ENCODE measurements at places on chromosomes 11 and 22.

DNA sequence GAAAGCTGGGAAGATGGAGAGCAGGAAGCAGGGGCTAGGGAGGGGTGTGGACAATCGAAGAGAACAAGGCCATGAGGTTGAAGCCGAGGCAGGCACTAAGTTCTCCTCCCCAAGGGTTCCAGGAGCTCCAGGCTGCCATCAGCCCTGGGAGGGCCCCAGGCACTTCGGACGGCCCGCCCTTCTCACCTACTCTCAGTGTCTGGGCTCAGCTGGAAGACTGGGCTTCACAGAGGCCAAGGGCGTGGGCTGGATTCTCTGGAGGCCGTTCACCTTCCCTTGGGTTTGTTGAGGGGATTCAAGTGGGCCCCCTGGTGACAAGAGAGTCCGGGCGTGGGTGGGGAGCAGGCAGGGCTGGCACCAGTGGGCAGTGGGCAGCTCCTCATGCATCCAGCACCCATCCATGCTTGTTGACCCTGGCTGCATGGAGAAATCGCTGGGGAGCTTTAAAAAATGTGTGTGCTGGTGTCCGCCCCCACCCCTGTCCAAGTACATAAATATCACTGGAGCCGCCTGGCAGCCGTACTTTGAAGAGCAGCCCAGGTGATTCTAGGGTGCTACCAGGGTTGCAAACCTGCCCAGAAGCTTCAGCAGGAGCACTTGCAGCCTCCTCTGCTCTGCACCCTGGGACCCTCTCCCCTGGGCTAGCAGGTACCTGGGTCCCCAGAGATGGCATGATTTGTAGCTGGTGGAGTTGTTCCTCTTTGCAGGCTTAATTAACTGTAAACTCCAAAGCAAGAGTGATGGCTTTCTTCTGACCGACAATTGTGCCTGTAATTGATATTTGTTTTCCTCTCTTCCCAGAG lies 74.3 kb downstream of the RTL6 start:
- DNase-seq: no peak

- no peak for DNase-seq
These were observed 4.6 kb upstream of the MRGPRG start for GRCh38 chr11:3222941-3223915.

DNA sequence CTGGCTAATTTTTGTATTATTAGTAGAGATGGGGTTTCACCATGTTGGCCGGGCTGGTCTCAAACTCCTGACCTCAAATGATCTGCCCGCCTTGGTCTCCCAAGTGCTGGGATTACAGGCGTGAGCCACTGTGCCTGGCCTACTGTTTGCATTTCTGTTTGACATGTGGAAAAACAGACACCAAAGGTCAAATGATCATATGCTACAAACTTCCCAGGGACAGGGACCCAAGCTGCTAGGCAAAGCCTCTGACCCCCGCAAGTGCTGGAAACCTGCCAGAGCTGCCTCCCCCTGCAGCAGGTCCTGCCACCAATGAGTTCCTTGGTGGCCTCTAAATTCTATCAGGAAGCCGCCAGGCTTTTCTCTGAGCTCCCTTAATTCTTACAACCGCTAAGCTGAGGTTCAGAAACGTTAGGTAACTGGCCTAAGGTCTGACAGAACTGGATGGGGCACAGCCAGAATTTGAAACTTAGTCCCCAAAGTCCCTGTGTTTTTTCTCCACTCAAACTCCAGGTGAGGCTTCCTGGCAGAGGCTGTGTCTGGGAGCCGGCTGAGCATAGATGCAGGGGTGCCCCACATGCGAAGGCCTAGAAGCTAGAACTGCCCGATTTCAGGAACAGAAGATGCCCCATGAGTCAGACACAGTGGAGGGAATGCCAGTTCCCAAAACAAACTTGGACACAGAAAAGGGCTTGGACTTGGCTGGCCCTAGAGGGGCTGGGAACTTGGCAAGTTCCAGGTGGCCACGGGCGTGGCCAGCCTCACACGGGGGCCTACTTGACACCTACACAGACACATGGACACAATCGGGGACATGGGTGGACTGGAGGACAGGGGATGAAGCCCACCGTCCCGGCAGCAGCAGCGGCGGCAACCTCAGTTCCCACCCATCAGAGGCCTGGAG lies 7.4 kb downstream of the CSNK1E start:
- DNase-seq: no peak

- DNase-seq: no peak
These were observed at the start of gene ARHGAP8 for GRCh38 chr22:44752285-44753188. TSS of gene ARHGAP8 (plus strand) at chr22:44752575. CDS start at chr22:44786528, 33,953 bp downstream.

- DNase-seq: no peak
These were observed 12.9 kb upstream of the SYTL2 start for GRCh38 chr11:85823816-85824215.

- no peak for DNase-seq
These were observed 185.8 kb upstream of the DDI1 start for GRCh38 chr11:103850419-103851165.

GRCh38 chr11:70799386-70799785 lies 401.1 kb downstream of the CTTN start:
- DNase-seq: no peak

DNA sequence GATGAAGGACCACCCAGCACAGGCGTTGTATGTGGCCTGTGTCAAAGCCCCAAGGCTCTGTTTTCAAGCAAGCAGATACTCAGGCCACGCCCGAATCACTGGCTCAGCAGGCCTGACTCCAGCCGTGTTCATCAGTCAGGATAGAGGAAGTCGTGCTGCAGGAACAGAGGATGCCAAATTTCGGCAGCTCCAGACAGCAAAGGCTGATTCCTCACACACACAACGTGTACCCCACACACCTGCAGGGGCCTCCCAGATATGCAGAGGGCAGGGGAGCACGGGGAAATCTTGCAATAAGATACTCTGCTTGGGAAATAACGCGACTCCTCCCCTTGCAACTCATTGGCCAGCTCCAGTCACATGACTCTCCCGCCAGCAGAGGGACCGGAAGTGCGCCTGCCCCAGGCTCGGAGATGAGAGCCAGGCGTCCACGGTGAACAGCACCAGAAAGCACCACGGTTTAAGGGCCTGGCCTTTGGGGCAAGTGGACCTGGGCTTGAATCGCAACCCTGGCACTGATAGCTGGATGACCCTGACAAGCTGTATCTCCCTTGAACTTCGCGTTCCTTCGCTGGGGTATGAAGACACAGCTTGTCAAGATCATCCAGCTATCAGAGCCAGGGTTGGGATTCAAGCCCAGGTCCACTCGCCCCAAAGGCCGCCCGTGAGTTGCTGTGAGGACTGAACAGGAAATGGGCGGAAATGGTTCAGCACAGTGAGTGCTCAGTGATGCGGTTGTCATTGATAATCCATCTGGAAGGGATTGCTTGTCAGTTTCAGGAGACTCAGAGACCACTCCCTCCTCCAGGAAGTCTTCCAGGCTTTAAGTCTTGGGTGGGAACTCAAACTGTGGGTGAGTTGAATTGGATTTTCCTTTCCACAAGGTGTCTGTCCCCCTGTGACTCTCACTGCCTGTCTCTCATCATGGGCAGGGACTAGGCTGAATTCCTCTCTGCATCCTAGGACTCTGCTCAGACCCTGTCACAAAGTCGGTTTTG lies 88.5 kb downstream of the MYEOV start:
- peak; percentile 94 for DNase-seq
